ENCODE measurements at places on chromosomes 7 and 10.
A peak's percentile ranks its signal among the peaks of the same experiment; 100 is the strongest.

DNA sequence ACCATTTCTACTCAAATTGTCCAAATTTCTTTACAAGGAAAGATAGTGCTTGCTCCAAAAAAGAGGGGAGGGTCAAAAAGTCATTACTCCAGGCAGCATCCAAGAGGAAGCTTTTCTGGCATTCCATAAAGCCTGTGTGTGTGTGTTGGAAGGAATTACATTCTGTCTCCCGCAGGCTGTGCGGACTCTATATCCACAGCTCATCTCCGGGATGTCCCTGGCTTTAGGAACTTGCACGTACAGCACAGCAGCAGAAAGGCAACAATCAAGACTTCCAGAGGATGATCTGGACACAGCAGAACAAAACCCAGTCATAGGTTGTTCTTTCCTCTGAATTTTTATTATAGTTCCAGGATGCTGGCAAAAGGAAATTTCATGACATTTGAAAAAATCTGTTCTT is 94.8 kb downstream of the ITIH5 start:
- no peak for DNase-seq

- no peak for DNase-seq
Observed at GRCh38 chr10:110918643-110919348, at the start of gene BBIP1. Gene BBIP1 (minus strand): TSS chr10:110919180. CDS start chr10:110918157, 1,023 bp downstream.

DNA sequence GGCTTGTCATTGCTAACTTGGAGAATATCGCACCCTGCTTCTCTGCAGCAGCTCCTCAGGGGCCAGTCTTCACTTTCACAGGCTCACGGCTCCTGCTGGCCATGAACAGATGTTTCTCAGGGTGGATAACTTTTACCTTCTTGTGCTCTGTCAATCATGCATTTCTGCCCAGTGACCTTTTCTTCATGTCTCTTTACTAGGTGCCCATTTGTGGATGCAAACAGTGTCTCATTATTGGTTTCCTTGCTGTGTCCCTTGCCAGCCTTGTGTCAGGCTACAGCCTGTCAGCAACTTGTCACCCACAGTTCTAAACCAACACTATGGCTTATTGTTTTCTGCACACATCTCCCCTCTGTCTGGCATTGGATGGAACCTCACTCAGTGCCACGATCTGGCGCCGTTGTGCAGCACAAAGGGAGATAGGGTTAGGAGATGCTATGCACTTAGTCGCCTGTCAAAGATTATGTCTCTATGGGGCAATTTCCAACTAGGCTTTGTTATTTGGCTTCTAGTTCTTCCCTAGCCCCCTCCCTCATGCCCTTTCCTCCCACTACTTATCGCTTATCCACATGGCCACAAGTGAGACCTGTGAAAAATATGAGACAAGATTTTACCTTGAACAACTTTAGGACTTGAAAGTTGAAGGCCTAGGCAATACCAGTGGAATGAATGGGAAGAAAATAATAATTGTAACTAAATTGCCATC is 45.7 kb upstream of the NXPH1 start:
- DNase-seq, result no peak

- no peak for DNase-seq
Observed at GRCh38 chr7:41167836-41168235, 535.1 kb downstream of the INHBA start.

GRCh38 chr10:79947787-79948424 is 999 bp downstream of the SFTPD start:
- DNase-seq, result peak; percentile 43

GRCh38 chr10:11463111-11463510 is 148.3 kb downstream of the USP6NL start:
- no peak for DNase-seq

- no peak for DNase-seq
Observed at GRCh38 chr10:98516352-98516751, 69.6 kb upstream of the HPS1 start.

DNA sequence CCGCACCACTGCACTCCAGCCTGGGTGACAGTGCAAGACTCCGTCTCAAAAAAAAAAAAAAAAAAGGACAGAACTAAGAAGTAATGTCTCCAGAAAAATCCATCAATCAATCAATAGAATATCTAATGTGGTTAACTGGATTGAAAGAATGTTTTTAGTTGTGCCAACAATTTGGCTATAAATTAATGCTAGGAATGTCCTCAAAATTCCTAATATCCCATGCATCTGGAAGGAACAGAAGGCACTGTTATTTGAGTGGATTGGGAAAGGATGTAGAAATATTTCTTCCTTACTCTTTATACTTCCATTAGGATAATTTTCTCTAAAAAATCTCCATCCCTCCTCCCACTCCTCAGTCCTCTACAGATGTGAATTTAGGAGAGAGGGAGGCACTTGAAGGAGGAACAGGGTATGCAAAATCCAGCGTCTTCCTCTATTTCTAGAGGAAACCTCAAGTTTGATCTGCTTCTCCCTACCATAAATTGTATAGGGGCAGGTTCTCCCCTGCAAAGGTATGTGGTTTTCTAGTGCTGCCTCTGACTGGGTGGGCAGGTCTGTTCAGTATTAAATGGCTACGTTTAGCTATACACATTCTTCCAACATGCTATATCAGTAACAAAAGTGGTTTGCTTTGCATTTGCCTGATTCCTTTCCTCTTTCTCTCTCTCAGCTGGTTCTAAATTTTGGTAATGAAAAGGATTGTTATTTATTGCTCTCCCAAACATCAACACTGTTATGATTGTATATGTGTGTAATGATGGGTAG is 54.1 kb downstream of the RNLS start:
- DNase-seq, result no peak

GRCh38 chr7:102300643-102301221 is 14.1 kb downstream of the SH2B2 start:
- DNase-seq, result no peak

GRCh38 chr7:66500087-66500486 is 128.6 kb upstream of the KCTD7 start:
- no peak for DNase-seq

DNA sequence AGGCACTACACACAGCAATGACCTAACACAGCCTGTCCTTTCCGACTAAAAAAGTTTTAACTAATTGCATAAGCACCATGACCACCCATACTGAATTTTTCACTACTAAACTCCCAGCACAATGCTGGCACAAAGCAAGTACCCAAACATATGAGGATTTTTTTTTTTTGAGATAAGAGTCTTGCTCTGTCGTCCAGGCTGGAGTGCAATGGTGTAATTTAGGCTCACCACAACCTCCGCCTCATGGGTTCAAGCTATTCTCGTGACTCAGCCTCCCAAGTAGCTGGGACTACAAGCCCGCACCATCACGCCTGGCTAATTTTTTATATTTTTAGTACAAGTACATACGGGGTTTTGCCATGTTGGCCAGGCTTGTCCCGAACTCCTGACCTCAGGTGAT is 5.1 kb downstream of the UBE2H start:
- no peak for DNase-seq

- no peak for DNase-seq
Observed at GRCh38 chr7:155355176-155355575, 57.5 kb downstream of the INSIG1 start.

DNA sequence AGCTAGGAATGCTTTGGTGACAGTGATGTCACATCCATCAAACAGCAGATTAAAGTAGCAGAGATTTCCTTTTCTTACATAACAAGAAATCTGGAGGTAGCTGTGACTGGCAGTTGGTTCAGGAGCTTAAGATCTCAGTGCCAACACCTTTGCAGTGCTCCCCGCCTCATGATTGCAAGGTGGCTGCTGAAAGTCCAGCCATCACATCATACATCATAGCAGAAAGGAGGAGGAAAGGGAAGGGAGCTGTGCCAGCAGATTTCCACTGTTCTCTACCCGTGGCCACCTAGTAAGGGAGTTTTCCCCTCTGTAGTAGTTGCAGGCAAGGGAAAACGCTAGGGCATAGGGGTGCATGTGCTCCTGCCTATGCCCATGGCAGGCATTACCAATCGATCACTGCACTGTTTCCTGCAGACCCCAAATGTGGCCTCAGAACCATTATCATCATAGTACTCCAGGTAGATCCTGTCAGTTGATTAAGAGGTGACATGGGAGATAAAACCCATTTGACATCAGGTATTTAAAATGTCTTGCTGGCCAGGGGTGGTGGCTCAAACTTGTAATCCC is 57.9 kb upstream of the GTF2IRD1 start:
- DNase-seq, result no peak

GRCh38 chr10:47421057-47421952 is 37.2 kb upstream of the ZNF488 start:
- DNase-seq, result no peak

- no peak for DNase-seq
Observed at GRCh38 chr7:107016312-107016711, 28.2 kb upstream of the PRKAR2B start.

- no peak for DNase-seq
Observed at GRCh38 chr7:67696878-67697277, 700.2 kb downstream of the TYW1 start.

- DNase-seq, result no peak
Observed at GRCh38 chr7:155887174-155887525, 74.9 kb upstream of the SHH start.

DNA sequence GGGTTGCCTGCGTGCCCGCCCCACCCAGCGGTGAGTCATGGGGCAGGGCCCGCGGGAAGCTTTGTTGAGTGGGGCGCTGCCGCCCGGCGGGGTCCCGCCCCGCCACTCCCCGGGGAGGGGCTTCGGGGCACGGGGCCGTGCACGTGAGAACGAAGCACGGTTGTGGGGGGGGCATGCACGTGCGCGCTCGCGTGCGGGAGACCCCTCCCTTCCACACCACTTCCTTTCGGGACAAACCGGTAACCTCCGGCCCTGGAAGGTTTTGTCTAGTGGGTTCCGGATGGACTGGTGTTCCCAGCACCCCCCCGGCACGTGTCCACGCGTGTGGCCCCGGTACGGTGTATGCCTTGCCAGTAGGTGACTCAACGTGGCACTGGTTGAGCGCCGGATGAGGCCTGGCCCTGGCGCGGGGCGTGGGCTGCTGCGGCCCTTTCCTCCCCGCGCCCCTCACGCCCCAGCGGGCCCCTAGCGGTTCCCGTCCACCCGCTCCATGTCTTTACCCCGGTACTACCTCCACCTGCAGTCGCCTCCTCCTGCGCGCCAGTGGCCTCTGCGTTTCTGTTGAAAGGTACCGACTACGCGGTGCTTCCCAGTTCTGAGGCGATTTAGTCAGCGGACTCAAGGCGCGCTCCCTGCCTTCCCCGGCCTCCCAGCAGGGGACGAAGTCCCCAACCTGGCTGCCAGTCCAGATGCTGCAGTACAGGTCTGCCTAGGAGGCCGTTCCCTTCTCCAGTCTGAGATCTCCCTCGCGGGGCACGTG is 3.1 kb downstream of the ADIRF start:
- DNase-seq, result peak; percentile 95

DNA sequence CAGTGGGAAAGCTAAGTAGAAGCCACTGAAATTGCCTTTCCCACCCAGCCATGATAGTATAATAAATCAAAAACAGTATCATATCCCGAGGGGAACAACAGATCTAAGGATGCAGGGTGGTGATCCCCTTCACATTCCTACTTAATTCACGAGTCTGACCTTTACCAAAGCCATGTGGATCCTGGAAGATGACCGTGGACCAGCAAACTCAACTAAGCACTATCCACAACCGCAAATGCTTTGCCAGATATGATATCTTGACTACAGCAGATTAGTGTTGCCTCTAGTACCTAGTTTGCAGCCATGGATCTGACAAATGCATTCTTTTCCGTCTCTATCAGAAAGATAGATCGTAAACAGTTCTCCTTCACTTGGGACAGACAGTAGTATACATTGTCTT is 67.3 kb upstream of the IL6 start:
- DNase-seq, result no peak

- no peak for DNase-seq
Observed at GRCh38 chr7:77760809-77761453, 37.3 kb downstream of the TMEM60 start.

GRCh38 chr7:108648989-108649388 is 79.3 kb downstream of the DNAJB9 start:
- DNase-seq, result no peak

DNA sequence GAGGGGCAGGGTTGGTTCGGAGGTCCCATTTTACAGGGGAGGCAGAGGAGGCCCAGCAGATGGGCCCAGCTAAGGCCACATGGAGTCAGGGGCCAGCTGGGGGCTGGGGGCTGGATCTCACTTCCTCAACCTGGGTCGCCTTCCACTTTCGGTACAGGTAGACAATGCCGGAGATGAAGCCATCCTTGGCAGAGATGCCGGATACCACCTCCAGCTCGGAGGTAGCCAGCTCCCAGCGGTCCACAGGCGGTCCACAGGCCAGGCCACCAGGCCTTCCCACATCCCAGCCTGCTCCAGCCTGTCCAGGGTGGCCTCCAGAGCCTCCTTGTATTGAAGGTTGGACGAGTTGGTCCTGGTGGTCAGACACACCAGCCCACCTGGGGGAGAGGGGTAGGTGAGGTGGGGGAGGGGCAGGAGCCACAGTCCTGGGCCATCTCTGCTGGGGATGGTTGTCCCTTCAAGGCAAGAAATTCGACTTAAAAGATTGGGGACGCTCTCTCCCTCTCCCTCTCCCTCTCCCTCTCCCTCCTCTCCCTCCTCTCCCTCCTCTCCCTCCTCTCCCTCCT is 3.9 kb downstream of the CLDN4 start:
- no peak for DNase-seq

- peak; percentile 51 for DNase-seq
Observed at GRCh38 chr7:158740013-158740656, 35.5 kb upstream of the NCAPG2 start.

- DNase-seq, result no peak
Observed at GRCh38 chr7:47477191-47478016, 104.5 kb downstream of the TNS3 start.

DNA sequence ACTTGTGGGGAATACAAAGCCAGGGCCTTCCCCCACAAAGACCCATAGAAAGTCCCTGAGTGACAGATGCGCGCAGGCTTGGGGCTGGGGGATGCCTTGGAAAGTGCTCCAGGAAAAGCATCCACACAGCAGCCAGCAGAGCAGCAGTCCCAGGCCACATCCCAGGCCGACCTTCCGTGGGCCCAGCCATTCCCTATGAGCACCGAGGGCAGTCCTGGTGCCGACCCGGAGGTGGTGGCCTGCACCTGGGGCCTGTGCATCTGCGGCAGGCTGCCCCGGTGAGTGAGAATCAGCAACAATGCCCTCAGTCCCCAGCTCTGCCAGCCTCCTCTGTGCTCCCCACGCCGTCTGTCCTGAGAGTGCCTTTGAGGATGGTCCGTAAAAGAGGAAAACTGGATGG is 26.4 kb downstream of the ASB13 start:
- no peak for DNase-seq

DNA sequence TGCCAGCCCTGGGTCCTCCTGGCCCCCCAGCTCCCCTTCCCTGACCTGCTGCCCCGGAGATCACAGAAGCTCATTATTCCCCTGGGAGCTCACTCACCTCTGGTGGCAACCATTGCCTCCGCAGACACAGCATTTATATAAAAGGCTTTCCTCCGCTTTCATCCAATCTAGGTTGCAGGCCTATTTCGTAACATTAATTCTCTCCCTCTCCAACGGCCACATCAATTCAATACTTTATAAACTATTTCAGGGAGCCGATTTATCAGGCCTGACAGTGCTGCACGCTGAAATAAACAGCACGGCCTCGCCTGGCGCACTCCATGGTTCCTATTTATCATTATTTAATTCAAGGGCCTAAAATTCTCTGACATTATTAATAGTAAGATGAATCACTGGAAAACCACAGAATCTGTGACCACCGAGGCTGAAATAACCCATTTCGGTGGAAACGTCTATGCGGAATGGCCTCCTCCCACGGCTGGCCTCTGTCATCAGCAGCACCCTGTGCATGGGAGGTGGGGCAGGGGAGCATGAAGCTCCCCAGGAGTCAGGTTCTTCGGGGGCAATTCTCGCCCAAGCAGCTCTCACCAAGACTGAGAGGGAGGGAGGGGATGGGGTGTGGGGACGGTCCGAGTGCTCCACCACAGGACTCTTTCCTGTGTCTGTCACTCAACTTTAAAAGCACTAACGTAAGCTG is 249.3 kb upstream of the PFKP start:
- peak; percentile 23 for DNase-seq

Measured in activated CD4-positive, alpha-beta T cell treated with anti-CD3 and anti-CD28 coated beads, Interleukin-2, amount 10 ng/mL, durations not matched to agents 24 days and 14 days (primary cell).